ENCODE measurements at places on chromosomes 6 and 20. TPM values are rescaled to one million over a fixed set of nuclear protein-coding genes. Genes with fewer than 3 reads are reported as not detected.

CST2 gene
- 0.56 TPM for total RNA-seq

BFSP1 gene
- 1.1 TPM for total RNA-seq

C20orf141 gene
- total RNA-seq, result not detected

GPR6 gene
- total RNA-seq, result not detected

CYP39A1 gene
- total RNA-seq, result 6.7 TPM

TRIM31 gene
- not detected for total RNA-seq

GSTA1 gene
- not detected for total RNA-seq

ETV7 gene
- not detected for total RNA-seq

CRISP2 gene
- total RNA-seq, result not detected

FKBP1C gene
- 2.7 TPM for total RNA-seq

ELOVL4 gene
- 0.16 TPM for total RNA-seq

C6orf141 gene
- not detected for total RNA-seq

LY6G6C gene
- not detected for total RNA-seq

DNAH8 gene
- total RNA-seq, result 0.02 TPM

GATA5 gene
- 4.3 TPM for total RNA-seq

TCP11 gene
- not detected for total RNA-seq

RNASET2 gene
- total RNA-seq, result 13.5 TPM

PHACTR3 gene
- 4.4 TPM for total RNA-seq

FOXA2 gene
- total RNA-seq, result not detected

SAMD5 gene
- 0.92 TPM for total RNA-seq

DUSP15 gene
- 3.0 TPM for total RNA-seq

PTGIS gene
- 11.9 TPM for total RNA-seq

C6orf58 gene
- not detected for total RNA-seq

DDO gene
- 32.3 TPM for total RNA-seq

FAM209A gene
- total RNA-seq, result not detected

PRSS35 gene
- total RNA-seq, result not detected

MCUR1 gene
- total RNA-seq, result 28.0 TPM

HEY2 gene
- total RNA-seq, result 29.2 TPM

OR12D3 gene
- total RNA-seq, result not detected

TNF gene
- total RNA-seq, result 1.1 TPM

TULP1 gene
- not detected for total RNA-seq

RBL1 gene
- total RNA-seq, result 6.7 TPM

ASCC3 gene
- total RNA-seq, result 20.8 TPM

RBPJL gene
- total RNA-seq, result not detected

SLC16A10 gene
- 6.5 TPM for total RNA-seq

CFAP61 gene
- 17.5 TPM for total RNA-seq

TREML2 gene
- 0.32 TPM for total RNA-seq

DOK5 gene
- total RNA-seq, result 7.0 TPM

SLC17A2 gene
- total RNA-seq, result not detected

BMP6 gene
- total RNA-seq, result 1.4 TPM

CAGE1 gene
- total RNA-seq, result not detected

ACTL10 gene
- total RNA-seq, result 0.29 TPM

APOBEC2 gene
- 237 TPM for total RNA-seq

COL11A2 gene
- 0.93 TPM for total RNA-seq
